ENCODE measurements at places on chromosomes 3 and 15.

- DNase-seq: no peak
These were observed 3.2 kb downstream of the LAMP3 start for GRCh38 chr3:183159333-183159732.

DNA sequence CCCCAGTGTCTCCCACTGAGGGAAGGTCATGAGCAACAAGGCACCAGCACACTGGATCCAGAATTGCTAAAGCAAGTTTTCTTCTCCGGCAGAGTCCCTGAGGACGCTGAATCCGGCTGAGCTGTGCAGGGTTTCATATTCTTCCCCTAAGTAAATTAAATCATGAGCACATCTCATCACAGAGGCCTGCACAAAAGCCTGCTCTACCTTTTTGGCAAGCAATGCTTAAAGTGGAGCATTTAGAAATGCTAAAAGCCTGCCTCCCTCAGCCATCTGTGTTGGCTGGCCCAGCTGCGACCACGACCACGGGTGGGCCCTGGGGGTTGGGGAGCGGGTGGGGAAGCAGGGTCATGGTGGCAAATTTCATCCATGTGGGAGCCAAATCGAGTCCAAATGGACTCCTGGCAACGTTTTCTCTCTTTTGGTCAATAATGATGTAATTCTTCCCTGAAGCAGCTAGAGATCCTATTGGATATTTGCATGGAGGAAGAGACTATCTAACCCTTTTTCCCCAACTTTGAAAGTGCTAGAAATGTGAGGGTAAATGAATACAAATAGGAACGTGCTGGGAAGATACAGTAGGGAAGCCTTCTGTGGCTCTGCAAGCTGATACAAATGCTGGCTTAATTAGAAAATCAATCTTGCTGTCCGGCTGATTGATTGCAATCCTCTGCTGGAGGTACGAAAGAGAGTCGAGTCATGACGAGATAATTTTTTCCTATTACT, 532.8 kb upstream of the TBL1XR1 start:
- DNase-seq: no peak

DNA sequence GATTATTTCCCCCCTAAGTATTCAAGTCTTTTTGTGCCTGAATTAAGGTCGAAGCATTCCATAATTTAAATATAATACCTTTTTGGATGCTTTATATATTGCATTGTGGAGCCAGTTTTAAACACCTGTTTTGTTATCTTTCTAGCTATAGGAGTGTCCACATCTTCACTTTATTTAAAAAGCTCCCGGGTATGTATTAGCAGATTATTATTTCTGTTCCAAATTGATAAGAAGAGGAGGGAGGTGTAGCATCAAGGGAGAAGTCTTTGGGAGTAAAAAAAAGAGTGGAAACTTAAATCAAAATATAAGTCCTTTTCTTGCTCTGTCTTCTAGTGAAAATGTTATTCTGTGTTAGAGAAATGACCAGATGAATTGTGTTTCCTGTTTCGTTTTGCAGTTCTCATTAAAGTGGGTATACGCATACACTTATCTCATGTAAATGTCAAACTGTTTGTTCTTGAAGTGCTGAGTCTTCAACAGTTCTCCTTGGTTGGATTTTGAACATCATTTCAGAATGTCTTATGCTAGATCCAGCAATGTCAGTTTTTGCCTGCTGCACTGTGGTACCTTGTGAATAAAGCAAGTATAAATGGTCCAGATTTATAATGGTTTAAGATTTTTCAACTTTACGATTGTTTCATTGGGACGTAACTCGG, 105.8 kb downstream of the FNDC3B start:
- no peak for DNase-seq

DNA sequence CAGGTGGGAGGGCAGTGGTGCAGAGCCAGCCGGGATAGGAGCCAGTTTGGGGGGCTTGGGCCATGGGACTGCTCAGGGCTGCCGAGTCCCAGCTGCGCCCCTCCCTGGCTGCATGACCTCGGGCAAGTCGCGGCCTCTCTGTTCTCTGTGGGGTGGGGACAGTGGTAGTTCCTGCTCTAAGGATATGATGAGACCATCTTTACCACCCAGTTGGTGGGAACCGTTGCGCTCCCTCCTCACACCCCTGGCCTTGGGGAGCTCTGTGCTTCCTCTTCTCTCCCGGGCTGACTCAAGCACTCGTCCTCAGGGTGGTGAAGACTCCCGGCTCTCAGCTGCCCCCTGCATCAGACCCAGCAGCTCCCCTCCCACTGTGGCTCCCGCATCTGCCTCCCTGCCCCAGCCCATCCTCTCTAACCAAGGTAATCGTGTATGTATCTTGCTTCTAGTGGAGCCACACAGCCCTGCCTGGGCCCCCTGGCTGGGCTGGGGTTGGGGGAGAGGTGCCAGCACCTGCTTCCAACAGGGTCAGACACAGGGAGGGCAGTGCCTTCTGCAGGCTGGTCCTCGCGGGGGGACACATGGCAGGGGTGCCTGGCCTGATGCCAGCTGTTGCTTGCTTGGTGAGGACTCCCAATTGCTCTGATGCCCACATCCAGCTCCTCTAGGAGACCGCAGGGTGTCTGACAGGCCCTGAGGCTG, 15.1 kb upstream of the STAB1 start:
- no peak for DNase-seq

Data from CD8-positive, alpha-beta memory T cell (primary cell).